Frontal cortex (tissue), 4 donors: ENCODE measurements at places on chromosomes 12 and 14.

DNA sequence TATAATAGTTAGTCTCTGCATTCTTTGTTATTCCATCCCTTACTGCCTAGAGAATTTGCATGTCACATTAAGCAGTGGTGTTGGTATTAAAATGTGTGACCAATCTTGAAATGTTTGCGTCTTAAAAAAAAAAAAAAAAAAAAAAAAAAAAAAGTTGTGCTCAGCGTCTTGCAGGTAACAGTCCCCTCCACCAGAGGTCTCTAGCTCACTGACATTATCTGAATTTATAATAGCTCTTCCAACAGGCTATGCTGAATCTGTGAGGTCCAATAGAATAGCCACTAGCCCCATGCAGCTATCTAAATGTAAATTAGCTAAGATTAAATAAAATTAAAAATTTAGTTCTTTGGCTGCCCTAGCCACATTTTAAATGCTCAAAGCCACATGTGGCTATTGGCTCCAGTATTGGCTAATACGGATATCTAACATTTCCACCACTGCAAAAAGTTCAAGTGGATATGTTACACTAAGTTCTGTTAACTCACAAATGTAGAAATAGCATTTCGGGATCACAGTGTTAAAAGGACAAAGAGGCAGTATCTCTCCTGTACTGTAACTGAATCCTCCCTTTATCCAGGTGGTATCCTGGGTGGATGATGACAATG is 28.7 kb downstream of the NKX2-8 start:
- peak; percentile 45 for DNase-seq

DNA sequence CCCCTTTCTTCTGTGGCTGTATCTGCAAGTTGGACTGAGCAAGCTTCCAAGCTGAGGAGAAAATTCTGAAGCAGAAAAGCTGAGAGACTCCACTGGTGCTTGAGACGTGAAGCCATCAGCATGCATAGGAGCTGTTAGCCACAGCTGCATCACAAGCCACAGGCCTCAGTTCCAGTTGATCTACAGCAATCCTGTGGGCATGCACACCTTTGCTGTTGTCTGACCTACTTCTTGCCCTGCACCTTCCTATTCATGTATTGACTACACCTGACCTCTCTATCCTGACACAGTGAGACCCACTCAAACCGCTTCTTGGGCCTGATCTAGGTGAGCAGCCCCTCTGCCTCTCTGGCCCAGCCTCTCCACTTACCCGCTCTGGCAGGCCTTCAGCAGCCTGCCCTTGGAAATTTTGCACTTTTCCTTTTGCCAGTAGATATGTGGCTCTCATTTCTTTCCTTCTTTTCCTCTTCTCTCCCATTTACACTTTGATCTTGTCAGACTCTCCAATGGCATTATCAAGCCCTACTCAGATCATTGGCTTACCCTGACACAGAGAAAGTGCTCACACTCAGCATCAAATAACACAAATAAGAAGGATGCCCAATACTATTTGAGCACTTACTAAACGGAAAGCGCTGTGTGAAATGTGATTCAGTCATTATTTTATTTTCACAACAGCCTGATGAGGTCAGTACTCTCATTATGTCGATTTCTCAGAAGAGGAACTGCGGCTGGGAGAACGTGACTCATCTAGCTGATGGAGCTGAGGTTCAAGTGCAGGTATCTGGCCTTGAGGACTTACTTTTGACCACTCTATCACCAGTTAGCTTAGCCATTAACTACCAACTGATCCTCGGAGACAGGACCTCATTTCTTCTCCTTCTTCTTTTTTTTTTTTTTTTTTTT is 21.9 kb upstream of the PTGR2 start:
- DNase-seq, result no peak

GRCh38 chr14:52918486-52918885 is 32.4 kb downstream of the FERMT2 start:
- no peak for DNase-seq

DNA sequence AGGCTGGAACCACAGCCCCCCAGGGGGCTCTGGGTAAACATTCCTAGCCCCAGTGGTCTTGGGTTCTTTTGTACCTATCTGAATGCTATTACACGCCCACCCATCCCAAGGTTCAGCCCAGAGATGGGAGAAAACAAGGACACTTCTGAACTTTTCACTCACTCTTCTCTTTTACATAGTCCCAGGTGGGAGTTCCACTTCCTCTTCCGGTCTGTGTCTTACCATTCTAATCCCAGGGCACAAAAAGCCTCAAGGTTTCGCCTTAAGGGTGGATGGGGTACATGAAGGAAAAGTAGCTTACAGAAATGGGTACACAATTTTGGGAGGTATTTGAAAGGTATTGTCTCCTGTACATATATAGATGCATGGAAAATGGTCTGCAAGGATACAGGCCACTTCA is 79.0 kb downstream of the TMEM30B start:
- no peak for DNase-seq
